G401 (cell line): ENCODE measurements at places on chromosomes 13 and 19. TPM values are rescaled to one million over a fixed set of nuclear protein-coding genes. Genes with fewer than 3 reads are reported as not detected.
A peak's percentile ranks its signal among the peaks of the same experiment; 100 is the strongest.

- DNase-seq = no peak
These were observed 23.7 kb upstream of the SEMA6B start for GRCh38 chr19:4582980-4583842.

GRCh38 chr19:41427647-41428480 is 690 bp upstream of the B3GNT8 start:
- DNase-seq = peak; percentile 30

Gene SLC7A9
- 0.51 TPM in 1 of 2 replicates, not detected in the other for total RNA-seq

DNA sequence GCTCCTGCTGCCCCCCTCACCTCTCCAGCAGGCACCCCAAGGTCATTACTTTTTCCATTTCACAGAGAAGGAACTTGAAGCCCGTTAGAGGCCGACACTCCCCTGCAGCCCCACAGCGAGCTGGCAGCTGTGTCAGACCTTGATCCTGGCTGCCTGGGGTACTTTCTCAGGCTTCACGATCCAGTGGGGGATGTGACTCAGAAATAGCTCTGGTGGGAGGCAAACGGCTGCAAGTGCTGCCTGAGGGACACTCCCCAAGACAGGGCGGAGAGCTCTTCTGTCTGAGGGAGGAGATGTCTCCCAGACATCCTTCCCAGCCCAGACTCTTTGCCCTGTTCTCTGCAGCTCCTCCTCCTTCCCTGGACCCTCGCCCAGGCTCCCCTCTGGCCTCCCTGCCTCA is 4.8 kb downstream of the TSKS start:
- DNase-seq = no peak

Gene LGALS14
- total RNA-seq = not detected in 2 replicates

GRCh38 chr19:35262101-35262761 is 6.5 kb upstream of the USF2 start:
- peak; percentile 44 for DNase-seq

Gene CD79A
- 1.0 and 1.4 TPM in 2 replicates for total RNA-seq

Gene ENOX1
- not detected in 2 replicates for total RNA-seq

DNA sequence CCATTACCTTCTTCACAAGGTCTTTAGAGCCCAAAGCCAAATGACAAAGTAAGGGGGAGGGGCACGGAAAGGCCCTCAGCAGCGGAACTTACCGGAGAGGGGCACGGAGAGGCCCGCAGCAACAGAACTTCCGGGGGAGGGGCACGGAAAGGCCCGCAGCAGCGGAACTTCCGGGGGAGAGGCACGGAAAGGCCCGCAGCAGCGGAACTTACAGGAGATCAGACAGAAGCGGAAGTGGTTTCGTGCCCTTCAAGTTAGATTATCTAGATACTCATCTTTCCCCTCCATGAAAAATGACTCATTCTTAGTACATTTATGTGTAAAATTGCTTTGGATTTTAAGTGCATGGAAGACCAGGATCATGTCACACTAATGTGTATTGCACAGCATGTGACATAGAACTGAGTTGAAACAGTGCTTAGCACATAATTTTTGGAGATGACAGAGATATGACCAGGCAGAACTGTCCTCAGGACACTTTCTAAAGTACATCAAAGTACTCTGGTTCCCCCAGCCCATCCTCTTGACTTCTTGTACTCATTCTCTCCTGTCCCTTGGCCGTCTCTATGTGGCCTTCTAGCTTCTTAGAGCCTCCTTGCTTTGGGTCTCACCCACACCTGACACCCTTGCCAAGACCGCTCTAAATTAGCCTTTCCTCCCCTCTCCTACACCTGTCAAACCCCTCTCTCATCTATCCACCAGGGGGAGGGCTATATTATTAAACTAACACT is 25.7 kb upstream of the TPTE2 start:
- DNase-seq = no peak

GRCh38 chr19:926323-926588 is 421 bp downstream of the ARID3A start:
- no peak for DNase-seq

DNA sequence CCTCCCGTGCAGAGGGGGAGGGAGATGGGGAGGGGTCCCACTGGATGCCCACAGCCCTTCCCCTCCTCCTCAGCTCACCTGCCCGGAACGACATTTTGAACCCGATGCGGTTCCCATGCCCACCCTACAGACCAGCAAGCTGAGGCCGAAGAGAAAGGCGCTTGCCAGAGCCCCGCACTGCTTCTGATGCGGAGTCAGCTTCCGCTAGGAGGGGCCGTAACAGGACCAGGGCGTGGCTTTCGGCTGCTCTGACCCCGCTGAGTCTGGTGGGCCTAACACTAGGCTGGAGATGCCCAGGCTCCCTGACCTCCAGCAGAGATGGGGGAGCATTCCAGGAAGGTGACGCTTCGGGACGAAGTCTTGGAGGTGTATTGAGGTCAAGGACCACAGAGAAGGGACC is 6.7 kb downstream of the ONECUT3 start:
- no peak for DNase-seq

Gene MUC16
- total RNA-seq = not detected in 2 replicates

DNA sequence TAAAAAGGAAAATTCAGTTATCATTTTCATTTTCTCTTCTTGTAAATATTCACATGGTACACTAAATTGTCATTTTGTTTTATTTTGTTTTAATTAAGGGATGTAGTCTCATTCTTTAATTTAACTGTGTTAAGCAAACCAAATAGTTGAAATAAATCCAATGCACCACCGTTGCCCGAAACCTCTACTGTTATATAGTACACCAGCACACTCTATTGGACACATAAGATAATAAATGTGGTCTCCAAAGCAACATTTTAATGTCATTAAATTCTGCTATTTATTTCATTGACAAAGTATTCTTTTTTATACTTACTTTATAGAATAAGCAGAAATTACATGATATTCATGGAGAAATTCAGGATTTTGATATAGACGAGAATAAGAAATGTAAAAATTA is 156.4 kb upstream of the FREM2 start:
- DNase-seq = no peak

- DNase-seq = no peak
These were observed 3.9 kb downstream of the WIZ start for GRCh38 chr19:15445807-15446376.

Gene UNC13A
- 7.0 and 11.4 TPM in 2 replicates for total RNA-seq

DNA sequence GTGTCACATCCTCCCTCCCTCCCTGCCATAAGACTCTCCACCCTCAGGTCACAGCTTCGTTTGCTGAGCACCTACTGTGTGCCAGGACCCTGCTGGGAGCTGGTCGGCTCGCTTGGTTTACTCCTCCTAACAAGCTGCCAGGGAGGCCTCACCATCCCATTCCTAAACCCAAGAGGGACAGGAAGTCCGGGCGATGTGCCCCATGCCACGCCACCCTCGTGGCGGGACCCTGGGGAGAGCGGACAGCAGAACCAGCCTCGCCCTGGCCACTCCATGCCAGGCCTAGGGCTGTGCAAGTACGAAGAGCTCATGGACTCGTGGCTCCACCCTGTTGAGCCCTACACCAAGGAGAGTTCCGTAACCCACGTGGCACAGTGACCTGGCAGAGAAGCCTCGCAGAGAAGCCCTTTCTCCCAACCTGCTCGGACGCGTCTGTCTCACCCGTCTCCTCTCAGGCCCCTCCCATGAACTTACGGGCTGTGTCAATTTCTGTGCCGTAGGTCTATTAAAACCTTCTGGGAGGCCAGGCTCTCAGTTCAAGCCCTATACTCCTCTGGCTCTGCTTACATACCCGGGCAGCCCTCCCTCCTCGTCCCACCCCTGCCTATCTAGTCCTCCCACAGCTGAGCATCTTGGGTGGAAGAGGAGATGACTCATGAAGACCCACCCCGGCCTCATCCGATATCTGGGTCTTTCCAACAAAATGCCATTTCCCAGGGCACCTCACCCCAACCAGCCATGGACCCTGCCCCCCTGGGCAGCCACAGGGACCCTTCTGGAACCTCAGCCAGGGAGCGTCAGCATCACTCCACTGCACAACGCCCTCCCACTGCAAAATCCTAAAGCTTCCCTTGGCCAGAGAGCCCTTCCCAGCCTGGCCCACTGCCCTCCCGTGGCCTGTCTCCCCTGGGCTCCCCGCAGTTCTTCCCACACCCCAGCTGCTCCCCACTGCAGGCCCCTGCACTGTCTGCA is 2.6 kb downstream of the UBXN6 start:
- peak; percentile 72 for DNase-seq

Gene PSG7
- total RNA-seq = 31.0 and 50.0 TPM in 2 replicates

Gene PEG3
- total RNA-seq = 4.6 and 5.1 TPM in 2 replicates

Gene PLPP2
- not detected in 2 replicates for total RNA-seq

GRCh38 chr13:103287659-103288058 is 221.4 kb upstream of the SLC10A2 start:
- no peak for DNase-seq

GRCh38 chr19:19040417-19040816 is 7.0 kb downstream of the ARMC6 start:
- no peak for DNase-seq

Gene MBD3L2B
- 11.6 TPM in 1 of 2 replicates, not detected in the other for total RNA-seq

Gene PSG11
- total RNA-seq = 43.9 and 51.9 TPM in 2 replicates

Gene ELANE
- total RNA-seq = not detected in 2 replicates

DNA sequence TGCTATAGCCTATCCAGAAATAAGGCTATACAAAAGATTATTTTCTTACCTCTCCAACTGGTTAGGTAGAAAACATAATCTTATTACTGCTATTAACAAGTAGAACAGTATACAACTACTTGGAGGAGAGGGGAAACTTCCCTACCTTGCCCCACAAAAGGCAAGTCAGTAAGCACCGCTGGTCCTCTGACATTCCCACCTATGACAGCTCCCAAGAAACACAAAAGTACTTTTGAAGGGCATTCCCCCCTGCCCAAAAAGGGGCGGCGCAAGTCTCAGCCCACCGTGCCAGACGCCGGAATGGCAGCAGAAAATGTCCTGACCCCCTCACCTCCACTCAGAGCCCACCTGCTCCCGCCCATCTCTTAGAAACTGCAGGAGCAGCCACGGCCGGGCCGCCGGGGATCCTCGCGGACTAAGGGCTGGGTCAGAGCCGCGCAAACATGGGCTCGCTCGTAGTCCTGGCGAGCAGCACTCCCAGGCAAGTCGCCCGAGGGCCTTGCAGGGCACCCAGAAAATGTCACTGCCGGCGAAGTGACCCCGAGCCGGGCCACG is 437 bp downstream of the SUCLA2 start:
- DNase-seq = peak; percentile 23

Gene ZNF547
- 0.68 and 1.7 TPM in 2 replicates for total RNA-seq

Gene ZNF560
- total RNA-seq = not detected in 2 replicates

Gene SHD
- 0.37 TPM in 1 of 2 replicates, not detected in the other for total RNA-seq

DNA sequence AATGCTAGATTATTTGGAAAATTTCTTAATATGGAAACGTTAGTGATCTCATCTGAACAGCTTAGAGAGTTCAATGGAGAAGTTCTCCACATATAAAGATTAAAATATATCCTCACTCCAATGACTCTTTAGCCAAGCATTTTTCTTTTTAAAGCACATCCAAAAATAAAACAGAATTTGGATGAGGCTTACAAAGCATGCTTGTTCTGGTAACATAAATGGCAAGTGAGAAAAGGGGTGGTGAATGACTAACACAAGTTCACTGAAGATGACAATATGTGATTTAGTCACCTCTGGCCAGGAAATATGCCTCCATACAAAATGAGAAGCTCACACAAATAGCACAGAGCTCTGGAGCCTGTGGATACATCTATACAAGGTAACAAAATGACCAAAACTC is 253.0 kb downstream of the PCDH20 start:
- no peak for DNase-seq

Gene CEACAM20
- total RNA-seq = not detected in 2 replicates

DNA sequence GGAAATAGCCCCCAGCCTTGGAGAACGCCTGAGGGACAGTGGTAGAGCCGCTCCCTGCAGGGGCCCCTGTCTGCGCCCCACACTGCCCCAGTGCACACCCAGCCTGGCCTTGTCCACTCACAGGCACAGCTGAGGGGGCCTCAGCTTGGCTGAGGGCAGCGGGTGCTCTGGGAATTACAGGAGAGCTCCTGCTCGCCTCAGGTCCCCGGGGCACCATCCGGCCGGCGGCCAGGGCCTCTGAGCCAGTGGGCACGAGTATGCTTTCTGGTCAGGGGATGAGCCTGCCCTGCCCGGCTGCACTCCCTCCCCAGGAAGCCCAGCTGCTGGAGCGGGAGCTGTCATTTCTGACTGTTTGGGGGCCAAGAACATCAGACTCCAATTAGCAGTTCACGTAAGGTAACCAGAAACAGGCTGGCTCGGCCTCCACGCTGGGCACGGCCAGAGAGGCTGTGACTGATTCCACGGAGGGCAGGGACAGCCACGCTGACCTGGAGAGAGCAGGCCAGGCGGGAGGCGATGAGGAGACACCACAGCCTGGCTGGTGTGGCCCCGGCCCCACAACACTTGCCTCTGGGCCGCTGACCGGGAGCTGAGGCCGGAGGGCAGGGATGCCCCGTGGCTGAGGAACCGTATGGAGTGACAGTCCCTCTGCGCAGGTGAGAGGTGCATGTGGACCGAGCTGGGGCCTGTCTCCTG is 15.4 kb downstream of the CEBPG start:
- no peak for DNase-seq

Gene APOC4
- total RNA-seq = not detected in 2 replicates

DNA sequence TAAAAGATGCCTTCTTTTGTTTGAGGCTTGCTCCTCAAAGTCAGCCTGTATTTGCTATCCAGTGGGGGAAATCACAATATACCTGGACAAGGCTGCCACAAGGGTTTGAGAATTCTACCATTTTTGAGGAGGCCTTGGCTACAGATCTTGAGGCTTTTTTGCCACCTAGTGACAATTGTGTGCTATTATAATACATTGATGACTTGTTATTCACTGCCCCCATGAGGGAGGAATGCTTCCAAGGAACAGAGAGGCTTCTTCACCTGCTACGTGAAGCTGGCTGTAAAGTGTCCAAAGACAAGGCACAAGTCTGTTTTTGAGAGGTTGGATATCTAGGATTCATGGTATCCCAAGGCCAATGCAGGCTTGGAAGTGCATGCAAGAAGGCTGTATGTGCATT is 72.5 kb downstream of the ZNF708 start:
- peak; percentile 9 for DNase-seq

GRCh38 chr13:98288211-98288610 is 111.1 kb upstream of the RNF113B start:
- DNase-seq = no peak

GRCh38 chr13:65719831-65720230 is 1510.3 kb downstream of the PCDH9 start:
- DNase-seq = no peak

GRCh38 chr13:109395014-109395413 is 391.4 kb downstream of the IRS2 start:
- no peak for DNase-seq

Gene KANK2
- total RNA-seq = 122 and 129 TPM in 2 replicates

GRCh38 chr19:40315812-40316470 is 30.8 kb upstream of the AKT2 start:
- no peak for DNase-seq
